Activated CD4-positive, alpha-beta T cell treated with anti-CD3 and anti-CD28 coated beads for 1 hour (primary cell): ENCODE measurements at places on chromosomes 4 and X.
A peak's percentile ranks its signal among the peaks of the same experiment; 100 is the strongest.

DNA sequence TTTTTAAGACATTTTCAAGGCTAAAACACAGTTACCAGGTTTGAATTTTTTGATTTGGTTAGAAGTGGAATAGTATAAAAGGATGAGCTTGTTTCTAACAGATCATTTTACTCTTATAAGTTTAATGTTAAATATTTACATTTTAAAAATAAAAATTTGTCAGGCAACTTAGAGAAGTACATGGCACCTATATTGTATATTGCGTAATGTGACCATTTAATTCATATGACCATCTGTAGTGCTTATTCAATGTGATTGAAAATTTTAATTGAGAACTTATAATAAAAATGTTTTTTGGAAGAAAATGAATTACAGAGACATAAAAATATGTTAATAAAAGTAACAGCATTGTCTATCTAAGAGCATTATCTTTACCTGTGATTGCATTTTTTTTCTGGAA lies 1632.4 kb downstream of the RPA4 start:
- DNase-seq = no peak

GRCh38 chr4:162406637-162407365 lies 243.0 kb upstream of the FSTL5 start:
- no peak for DNase-seq

GRCh38 chr4:158788516-158788915 lies 19.7 kb downstream of the FNIP2 start:
- no peak for DNase-seq

- DNase-seq = no peak
Observed at GRCh38 chrX:103729015-103729414, 18.3 kb downstream of the TMEM31 start.

GRCh38 chr4:72374159-72374558 lies 194.9 kb downstream of the ADAMTS3 start:
- DNase-seq = no peak

- DNase-seq = no peak
Observed at GRCh38 chrX:34560180-34560579, 96.9 kb downstream of the TMEM47 start.

- DNase-seq = no peak
Observed at GRCh38 chrX:150438165-150438564, 75.0 kb downstream of the MAMLD1 start.

DNA sequence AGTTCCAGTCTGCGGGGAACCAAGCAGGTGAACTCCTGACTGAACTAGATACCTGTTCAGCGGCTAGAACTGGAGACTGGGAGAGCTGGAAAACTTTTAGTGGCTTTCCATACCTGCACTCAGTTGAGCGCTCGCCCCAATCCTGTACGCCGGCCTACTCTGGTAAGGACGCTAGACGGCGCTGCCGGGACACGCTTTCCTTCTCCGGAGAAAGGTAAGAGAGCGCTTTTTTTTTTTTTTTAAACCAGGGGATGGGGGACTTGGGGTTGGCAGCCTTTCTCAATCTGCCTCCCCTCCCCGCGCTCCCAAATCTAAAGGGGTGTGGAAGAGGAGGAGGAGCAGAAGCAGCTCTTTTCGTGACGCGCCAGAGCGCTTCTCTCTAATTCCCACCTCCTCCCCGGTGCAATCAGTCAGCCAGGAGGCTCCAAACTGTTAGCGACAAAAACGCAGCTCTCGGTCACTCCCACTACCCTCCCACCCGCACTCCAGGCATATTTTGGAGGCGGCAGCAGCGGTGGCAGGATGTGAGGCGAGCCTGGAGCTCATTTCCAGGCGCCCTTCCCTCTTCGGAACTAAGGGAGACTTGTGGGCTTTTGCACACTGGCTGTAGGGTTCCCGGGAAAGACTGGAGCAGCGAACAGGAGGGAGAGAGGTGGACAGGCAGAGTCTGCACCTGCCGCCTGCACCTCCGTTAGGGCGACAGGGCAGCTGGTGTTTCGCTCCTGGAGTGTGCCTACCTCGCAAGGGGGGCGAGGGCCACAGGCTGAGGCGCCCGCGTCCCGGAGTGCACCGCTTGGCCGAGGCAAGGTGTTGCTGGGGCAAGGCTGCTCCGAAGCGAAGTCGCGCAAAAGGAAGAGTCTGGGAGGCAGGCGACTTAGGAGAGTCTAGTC lies at the start of gene IL1RAPL2:
Gene IL1RAPL2 (plus strand): TSS at position 409 of the 890 bp plus-strand sequence.
- no peak for DNase-seq

GRCh38 chr4:15751153-15751552 lies 27.0 kb upstream of the CD38 start:
- DNase-seq = no peak

DNA sequence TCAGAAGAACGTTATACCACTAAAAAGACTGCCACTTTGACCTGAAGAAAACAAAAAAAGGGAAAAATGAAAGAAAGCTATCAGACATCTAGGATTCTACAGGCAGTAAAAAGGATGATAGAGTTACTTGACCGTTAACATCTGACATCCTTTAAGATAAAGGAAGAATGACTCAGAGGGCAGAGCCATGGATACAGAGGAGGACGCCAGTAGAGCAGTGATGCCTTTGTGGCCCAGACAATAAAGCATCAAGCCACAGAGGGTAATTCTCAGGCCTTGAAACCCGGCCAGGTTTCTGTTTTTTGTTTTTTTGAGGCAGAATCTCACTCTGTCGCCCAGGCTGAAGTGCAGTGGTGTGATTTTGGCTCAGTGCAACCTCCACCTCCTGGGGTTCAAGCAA lies 9.5 kb upstream of the BEX1 start:
- no peak for DNase-seq

GRCh38 chr4:48902266-48902665 lies 4.3 kb downstream of the OCIAD2 start:
- no peak for DNase-seq

- peak; percentile 32 for DNase-seq
Observed at GRCh38 chr4:56301181-56301996, 85.9 kb downstream of the AASDH start.

DNA sequence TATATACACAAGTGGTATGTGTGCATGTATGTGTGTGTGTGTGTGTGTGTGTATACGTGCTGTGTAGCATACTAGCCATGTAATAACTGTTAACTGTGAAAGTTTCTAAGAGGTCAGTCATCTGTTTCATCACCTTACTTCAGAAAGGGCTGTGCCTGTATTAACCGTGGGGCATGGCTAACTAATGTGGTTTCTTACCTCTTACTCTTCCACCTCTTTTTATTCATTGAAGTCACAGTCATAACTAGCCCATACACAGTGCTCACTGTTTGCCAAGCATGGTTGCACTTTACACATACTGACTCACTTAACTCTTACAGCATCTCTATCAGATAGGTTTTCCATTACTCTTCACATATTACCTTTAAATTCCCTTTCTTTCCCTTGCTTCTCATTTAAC lies 23.7 kb upstream of the LRAT start:
- no peak for DNase-seq

DNA sequence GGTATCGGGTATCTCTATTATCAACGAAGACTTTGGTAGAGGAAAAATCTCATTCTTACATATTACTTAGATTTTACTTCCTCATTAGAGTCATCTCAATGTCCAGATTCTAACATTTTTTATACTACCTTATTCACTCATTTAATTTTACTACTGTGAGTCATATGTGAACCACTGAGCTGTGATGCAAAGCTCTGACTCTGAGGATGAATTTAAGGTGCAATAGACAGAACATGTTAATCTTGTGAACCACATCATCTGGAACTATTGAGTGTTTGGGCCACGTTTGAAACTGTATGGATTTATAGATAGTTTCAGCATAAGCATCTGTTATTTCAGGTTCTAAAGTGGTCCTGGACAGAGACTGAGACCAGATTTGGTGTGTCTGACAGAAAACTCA lies 78.4 kb downstream of the PWWP3B start:
- no peak for DNase-seq

DNA sequence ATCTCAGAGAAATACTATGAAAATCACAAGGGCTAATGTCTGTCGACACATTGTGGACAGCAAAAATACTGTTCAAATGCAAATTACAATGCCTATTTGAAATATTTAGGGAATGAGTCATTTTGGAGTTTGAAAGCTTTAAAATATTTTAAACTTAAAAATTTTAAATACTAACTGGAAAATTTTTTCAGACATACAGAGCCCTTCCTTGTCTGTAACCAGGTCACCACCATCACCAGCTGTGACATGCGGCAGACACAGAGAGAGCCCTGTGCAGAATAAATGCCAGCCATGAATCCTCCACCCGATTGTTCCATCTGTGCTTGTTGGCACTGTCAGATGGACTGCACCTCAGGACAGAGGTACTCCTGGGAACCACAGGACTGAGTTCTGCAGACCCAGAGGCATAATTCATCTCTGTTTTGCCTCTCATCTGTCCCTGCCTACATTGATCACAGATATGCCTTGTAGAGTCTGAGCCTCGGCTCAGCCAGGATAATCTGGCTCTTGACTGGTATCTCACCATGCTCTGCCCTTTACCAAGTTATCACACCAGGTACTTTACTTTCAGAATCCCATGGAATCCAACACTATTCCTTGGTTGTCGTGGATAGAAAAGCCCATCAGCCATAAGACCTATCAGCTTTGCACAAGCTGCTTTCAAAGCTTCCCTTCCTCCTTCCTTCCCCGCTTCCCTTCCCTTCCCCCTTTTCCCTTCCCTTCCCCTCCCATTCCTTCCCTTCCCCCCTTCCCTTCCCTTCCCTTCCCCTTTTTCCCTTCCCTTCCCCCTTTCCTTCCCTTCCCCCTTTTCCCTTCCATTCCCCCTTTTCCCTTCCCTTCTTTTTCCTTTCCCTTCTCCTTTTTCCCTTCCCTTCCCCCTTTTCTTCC lies 67.2 kb downstream of the TBC1D9 start:
- DNase-seq = no peak

DNA sequence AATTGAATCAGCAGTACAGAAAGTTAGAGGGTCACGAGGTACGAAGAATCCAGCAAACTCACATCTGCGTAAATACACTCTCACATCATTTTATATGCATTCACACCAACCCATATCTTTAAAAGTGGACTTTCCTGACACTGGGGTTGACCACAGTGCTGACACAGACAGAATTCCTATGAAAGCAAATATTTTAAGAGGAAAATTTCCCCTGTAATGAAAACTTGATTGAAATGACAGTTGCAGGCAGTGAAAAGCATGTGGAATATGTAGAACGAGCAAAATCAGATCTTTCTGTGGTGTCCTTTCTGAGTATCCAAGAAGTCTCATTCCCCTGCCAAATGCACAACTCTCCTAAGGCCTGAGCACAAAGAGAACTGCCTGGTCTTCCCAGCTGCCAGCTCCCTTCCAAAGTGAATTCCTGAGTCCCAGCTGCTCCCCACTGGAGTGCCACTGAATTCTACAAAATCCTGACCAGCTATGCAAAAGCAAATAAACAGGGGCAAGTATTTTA lies 50.5 kb upstream of the FAM9C start:
- no peak for DNase-seq

GRCh38 chr4:7309636-7310390 lies 117.5 kb downstream of the SORCS2 start:
- DNase-seq = no peak

DNA sequence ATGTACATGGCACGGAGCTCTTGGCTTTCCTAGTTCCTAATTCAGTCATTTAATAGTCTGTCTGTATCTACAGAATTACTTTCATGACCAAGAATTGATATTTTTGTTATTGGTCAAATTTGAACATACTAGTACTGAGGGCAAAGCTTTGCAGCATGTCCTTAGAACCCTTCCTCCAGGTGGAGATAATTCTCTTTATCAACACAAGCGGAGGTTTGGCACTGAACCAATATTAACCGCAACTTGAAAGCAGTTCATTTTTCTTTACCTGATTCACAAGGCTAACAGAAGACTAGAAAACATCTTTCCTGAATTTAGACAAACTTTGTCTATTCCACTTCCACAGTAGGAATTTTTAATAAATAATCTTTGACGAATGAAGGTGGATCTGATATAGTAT lies 73.8 kb downstream of the TACR3 start:
- no peak for DNase-seq

- DNase-seq = no peak
Observed at GRCh38 chr4:139028191-139028661, 12.6 kb downstream of the NOCT start.

DNA sequence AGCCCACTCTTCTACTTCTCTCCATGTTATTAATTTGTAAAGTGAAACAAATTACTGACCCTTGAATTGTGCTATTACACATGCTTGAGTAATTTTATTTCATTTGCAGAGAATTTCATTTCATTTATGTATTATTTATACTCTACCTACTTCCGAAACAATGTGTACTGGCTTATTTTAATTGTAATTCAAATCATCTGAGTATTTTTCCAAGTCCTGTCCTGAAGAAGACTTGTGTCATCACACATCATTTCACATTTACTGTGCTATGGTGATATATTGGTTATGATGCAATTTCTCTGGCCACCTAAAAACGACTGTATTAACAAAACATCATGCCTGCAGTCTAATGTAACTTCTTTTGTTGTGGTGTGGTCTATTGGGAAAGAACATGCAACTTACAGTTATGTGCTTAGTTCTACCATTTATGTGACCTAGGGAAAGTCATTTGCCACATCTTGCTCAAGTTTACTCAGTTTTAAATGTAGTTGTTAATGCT lies 384.5 kb downstream of the RPA4 start:
- DNase-seq = no peak

DNA sequence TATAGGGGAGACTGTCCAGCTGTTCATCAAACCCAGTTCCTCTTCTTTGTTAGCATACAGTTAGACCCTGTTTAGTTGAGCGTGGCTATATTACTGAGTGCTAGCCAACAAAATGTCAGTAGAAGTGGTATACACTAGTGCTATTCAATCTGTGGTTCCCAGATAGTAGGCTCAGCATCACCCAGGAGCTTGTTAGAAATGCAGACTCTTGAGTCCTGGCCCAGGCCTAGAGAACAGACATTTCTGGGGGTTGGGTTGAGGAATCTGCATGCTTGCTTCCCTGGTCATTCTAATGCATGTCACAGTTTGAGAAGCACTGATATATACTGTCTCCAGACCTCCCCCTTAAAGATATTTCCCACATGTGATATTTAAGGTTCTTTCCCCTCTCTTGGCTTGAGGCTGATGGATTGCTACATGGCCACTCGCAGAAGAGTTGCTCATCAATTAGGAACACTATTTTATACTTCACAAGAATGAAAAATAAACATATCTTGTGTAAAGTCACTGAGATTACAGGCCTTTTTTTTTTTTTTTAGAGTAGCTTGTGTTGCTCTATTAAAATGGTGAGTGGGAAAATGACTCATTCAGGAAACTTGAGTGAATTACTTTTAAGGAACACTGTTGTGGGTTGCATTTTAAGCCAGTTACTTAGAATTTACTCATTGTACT lies 289.0 kb downstream of the STIM2 start:
- DNase-seq = no peak

DNA sequence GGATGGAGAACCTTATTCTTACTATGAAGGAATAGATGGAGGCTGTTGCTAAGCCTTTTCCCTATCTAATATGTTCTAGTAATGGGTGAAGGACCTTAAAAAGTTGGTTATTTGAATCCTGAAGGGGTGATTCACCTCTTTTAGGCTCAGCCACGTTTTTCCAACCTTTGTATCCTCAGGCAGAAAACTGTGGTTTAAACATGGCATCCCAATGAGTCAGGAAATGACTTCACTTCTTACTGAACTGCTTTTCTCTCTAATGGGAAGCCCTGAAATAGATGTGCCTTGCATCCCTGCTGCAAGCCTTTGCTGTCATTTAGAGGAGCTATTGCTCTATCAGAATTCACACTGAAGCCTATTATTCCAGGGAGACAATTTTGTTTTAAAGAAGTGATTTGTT lies 191.0 kb upstream of the ARX start:
- DNase-seq = no peak
